ENCODE measurements at places on chromosomes 4 and X.

DNA sequence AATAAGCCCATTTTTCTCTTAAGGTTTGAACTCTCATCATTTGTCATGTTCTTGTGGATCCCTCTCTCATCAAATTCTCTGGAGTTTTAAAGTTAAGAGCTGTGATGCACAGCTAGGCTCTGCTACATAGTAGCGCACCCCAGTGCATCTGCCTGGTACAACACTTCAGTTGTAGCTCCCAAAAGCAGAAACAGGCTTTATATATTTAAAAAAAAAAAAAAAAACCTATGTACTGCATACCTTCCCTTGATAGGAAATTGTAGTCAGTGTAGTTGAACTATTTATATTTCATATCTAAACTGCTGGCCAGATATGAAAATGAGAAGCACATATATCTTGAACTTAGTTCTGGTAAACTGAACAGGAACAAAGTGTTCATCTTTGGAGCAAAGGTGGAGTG lies 131.4 kb downstream of the KLHL13 start:
- DNase-seq = peak; percentile 50

DNA sequence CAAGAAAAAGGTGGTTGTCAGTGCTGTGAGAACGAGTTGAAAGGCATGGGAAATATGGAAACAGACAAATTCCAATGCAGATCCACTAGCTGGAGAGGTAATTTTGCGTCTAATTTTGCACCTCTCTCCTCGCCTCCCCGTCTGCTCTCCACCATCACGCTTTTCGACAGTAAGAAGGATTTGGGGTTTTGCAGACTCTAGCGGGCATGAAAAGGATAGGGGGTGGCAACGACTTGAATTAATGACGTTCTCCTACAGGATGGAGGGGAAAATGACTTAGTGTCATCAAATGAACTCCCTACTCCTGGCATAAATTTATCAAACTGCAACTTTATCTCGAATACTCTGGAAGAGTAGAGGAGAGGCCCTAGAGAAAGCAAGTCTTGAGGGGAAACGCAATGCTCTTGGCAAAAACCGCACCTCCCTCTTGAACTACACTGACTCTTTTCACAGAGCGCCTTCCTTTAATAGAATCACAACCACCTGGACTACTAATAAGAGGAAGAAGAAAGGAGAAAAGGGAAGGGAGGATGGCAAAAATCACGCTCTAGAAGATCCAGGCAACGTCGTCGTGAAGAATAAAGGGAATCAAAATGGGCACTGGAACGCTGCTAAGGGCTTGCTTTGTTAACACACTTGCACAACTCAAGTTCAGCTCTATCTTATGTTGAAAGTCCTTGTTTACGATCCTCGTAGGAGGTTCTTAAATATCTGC lies 871 bp upstream of the SLITRK2 start:
- DNase-seq = no peak

- DNase-seq = no peak
Observed at GRCh38 chr4:113644398-113644797, 117.1 kb downstream of the CAMK2D start.

- no peak for DNase-seq
Observed at GRCh38 chr4:57405359-57405758, 295.2 kb upstream of the IGFBP7 start.
